Breast epithelium (tissue), 4 donors: ENCODE measurements at places on chromosomes 2 and 18. TPM values are rescaled to one million over a fixed set of nuclear protein-coding genes. Genes with fewer than 3 reads are reported as not detected.
A peak's percentile ranks its signal among the peaks of the same experiment; 100 is the strongest.

The VIL1 gene
- total RNA-seq, result not detected

- DNase-seq, result no peak
Observed at GRCh38 chr2:43605079-43605655, 9.3 kb upstream of the THADA start.

DNA sequence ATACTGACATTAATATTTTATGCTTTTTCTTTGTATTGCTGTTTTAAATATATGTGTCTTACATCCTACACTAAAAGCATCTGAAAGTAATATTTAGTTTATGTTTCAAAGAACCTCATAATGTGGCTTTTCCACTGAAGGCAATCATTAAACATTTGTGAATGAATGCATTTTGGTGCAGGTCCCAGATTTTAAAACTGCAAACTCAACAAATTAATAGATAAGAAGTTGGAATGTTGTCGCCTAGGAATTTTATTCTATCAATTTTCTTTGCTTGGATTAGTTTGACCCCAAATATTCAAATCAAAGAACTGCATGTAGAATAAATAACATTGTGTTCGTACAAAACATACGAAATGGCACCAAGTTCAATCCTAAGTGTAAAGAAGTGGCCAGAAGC, 44.7 kb downstream of the ATF2 start:
- no peak for DNase-seq

The TDRD15 gene
- total RNA-seq, result not detected

The RALBP1 gene
- 82.2 TPM for total RNA-seq

DNA sequence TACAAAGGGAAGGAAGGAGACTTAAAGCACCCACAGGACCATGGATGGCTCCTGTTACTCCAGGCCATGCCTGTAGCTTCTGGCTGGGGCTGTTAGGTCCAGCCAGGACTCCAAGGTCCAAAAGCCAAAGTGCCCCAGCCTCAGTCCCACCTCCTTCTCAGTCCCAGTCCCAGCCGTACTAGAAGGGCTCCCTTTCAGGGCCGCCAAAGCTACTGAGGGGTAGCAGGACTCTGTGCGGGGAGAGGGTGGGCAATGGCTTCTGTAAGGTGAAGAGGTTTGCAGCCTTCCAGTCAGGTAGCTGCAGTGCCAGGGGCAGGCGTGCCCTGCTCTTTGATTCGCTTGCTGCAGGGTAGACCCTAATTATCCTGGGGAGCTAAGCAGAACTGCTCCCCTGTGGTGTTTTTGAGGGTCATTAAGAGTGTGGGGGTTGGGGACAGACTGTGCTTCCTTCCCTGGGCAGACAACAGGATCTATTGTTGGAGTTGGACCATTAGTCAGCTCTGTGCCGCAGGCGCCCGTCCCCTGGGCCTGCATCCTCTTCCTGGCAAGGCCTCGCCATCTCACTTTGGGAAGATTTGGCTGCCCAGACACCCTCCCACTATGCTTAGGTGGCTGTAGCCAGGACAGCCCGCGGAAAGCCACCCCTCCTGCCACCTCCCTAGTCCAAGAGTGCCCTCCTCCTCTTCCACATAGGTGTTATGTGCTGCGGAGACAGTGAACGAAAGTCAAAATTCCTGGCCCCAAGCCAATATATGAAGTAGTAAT, 118.8 kb downstream of the ZBTB7C start:
- DNase-seq, result peak; percentile 68

The PXDN gene
- 42.4 TPM for total RNA-seq

The G6PC2 gene
- not detected for total RNA-seq

The PRKAG3 gene
- not detected for total RNA-seq

The TGFBRAP1 gene
- 24.6 TPM for total RNA-seq

DNA sequence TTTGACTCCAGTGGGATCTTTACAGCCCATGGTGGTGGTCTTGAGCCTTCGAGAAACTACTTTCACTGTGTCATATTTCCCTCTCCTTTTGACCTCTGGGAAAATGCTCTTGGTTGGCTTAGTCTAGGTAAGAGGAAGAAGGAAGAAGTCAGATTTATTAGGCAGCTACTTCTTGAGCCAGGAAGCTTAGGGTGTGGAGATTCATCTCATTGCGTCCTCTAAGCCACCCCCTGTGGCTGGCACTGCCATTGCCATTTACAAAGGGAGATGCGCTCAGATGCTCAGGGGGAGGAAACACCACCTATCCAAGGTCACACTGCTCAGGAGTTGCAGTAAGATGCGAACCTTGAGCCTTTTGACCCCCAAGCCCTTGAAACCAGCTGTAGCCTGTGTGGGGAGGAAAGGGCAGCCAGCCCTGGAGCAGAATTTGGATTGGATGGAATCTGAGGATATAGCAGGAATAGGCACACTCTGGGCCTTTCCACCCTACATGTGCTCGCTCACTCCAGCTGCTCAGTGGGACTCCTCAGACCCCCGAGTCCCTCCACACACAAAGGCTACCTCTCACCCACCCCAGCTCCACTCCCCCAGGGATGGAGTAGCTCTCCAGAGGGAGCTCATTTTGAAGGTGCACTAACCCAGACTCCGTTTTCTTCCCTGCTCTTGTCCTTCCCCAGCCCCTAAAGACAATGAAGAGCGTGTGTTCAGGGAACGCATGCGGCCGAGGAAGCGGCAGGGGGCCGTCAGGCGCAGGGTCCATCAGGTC, 321.3 kb upstream of the EPAS1 start:
- no peak for DNase-seq

GRCh38 chr2:204835786-204836185, 290.5 kb downstream of the PARD3B start:
- DNase-seq, result no peak

- DNase-seq, result no peak
Observed at GRCh38 chr2:64263315-64263714, 119.1 kb upstream of the PELI1 start.

- DNase-seq, result no peak
Observed at GRCh38 chr2:142033393-142033792, 97.4 kb downstream of the LRP1B start.

- DNase-seq, result no peak
Observed at GRCh38 chr2:2851806-2852777, 521.0 kb upstream of the MYT1L start.

- DNase-seq, result no peak
Observed at GRCh38 chr2:36677996-36678605, 18.4 kb upstream of the VIT start.

GRCh38 chr2:191301971-191302370, 56.8 kb downstream of the MYO1B start:
- DNase-seq, result no peak

GRCh38 chr2:54641988-54642387, 81.5 kb upstream of the EML6 start:
- no peak for DNase-seq

DNA sequence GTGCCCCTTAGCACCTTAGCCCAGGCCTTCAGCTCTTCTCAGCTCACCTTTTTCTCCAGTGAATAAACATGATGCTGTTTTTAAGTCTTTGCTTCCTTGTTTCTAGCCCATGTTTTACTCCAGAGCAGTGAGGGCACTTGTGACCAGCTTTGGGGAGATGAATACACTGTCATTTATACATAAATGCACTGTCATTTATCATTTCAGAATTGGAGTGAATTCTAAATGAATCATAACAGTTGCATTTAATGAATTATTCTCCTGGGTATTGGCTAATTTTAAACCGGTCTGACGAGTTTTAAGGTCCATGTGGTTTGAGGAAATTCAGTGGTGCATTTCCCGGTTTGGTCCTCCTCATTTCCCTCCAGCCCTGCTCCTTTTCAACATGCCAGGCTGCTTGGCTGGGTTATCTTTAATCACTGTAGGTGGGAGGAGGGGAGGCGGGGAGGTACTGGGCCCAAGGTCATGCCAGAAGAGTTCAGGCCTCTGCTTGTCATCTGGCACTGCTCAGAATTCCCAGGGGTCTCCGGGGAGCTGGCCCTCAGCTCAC, 23.9 kb downstream of the PRKCE start:
- DNase-seq, result no peak
